ENCODE measurements at places on chromosomes 2 and 18.
A peak's percentile ranks its signal among the peaks of the same experiment; 100 is the strongest.

DNA sequence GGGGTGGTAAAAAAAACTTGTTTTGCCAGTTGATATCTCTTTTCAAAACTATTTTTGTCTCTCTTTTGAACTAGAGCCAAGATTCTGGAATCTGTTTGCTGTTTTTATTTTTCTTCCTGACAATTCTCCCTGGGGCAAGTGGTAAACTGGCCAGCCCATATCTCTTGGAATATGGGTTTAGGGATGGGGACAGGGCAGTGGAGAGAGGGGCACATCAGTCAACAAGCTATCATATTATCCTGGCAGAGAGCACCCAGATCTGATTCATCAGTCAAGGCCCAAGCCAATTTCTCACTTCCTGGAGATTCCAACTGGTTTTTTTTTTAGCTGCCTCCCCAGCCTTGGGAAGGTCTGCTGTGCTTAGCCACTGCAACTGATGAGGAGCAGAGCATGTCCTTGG lies 52.3 kb downstream of the ARHGAP28 start:
- no peak for DNase-seq

DNA sequence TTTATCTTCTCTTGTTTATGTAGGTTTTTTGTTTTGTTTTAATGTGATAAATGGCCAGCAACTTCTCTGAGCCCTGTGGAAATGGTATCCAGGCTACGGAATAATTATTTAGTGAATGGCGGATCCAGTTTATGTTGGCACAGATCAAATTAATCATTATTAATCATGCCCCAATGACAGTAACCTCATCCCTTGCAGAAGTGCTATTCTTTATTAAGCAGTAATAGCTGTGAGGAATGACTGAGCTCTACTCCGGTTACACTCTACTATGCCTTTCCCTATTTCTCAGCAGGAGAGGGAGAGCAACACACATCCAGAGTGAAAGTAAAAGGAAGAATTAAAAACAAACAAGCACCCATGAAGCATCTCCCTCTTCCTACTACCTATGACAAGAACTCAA lies 84.8 kb downstream of the SETBP1 start:
- DNase-seq, result no peak

GRCh38 chr18:8005870-8006569 lies 438.9 kb downstream of the PTPRM start:
- DNase-seq, result no peak

DNA sequence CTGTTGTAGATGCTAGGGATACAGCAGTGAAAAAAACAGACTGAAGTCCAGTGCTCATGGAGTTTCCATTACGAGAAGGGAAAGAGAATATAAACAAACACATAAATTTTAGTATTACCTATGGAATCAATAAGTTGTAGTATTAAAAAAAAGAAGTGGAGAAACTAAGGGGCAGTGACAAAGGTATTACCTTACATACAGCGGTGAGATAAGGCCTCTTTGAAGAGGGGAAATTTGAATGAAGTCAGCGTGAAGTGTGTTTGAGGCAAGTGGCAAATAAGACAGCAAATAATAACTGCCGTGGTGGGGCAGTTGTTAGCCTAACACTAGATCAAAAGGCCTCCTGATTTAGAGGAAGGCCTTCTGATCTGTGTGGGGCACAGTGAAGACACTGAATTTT lies 57.9 kb downstream of the TLK1 start:
- no peak for DNase-seq

DNA sequence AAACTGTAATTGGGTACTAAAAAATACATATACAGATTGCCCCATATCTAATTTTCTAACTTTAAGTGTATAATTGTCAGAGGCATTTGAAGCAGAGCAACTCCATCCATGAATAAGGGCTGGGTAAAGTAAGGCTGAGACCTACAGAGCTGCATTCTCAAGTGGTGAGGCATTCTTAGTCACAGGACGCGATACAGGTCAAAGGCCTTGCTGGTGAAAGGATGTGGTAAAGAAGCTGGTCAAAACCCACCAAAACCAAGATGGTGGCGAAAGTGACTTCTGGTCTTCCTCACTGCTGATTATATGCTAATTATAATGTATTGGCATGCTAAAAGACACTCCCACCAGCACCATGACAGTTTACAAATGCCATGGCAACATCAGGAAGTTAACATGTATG lies 50.0 kb downstream of the SLC8A1 start:
- DNase-seq, result no peak

GRCh38 chr18:62827397-62827796 lies 112.1 kb downstream of the PHLPP1 start:
- no peak for DNase-seq

DNA sequence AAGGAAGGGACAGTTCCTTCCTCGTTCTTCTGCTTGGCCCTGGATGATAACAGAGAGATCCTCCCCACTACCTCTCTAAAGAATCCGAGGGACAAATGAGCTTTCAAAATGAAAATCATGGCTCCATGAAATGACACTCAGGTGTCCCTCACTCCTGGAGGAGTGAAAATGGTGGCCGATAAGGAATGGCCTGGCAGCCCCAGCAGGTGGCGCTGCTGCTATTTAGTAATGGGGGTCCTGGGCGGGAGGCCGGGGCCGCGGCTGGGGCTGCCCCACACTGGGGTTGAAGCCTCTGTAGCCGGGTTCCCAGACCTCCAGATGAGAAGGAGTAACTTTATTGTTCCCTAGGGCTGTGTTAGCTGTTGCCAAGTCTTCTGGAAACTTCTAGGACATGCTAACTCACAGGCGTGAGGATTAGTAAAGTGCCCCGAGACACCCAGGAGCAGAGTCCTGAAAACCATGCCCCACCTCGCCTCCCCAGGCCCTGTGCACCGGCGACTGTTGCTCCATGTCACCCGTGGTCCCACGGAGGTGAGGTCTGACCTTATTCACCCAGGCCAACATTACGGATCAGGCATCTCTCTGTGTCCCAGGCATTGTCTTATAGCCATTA lies 138.0 kb downstream of the CTIF start:
- peak; percentile 24 for DNase-seq

DNA sequence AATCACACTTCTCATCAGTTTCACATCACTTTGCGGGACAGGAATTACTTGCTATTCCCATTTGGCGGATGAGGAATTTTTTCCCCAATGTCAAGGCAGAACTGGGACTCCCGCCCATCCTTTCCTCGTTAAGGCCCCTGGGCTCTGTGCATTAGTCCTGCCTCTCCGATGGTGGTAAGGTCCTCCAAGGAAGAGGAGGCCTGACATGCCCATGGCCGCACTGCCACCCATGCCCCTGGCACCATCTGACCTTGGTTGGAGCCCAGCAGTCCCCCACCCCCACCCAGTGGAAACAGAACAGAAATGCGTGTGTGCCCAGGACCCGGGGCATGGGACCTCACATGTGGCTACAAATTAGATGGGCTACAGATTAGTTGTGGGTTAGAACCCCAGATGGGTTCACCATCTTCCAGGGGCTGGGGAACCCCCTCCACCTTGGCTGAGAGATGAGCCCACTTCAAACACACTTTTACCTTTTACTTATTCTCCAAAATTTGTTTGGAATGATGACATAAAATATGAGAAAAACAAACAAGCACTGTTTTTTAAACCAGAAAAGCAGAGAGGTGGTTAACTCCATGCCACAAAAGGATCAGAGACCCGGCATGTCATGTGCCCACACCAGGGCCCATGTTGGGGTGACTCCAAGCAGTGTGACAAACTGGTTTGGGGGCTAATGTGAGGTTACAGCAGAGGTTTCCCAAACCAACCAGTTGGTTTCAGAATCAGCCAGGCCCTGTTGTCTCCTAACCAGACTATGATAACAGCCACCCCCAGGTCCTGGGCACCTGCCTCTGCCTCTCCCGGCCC lies 11.0 kb upstream of the DUSP2 start:
- DNase-seq, result peak; percentile 30

GRCh38 chr2:174901075-174901474 lies 104.1 kb downstream of the CHN1 start:
- no peak for DNase-seq

DNA sequence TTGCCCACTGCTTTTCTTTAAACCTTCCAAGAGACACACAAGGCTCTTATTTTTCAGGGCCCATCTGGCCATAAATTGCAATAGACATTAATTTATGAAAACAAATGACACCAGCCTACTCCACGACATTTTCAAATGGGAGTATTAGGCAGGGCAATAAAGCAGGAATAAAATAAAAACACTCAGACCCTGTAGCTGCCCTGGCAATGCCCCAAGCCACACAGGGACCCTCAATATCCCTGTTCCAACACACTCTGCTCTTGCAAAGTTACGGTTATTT lies 550.8 kb upstream of the TNP1 start:
- no peak for DNase-seq

- DNase-seq, result no peak
Observed at GRCh38 chr2:207258263-207258991, 92.7 kb upstream of the KLF7 start.

DNA sequence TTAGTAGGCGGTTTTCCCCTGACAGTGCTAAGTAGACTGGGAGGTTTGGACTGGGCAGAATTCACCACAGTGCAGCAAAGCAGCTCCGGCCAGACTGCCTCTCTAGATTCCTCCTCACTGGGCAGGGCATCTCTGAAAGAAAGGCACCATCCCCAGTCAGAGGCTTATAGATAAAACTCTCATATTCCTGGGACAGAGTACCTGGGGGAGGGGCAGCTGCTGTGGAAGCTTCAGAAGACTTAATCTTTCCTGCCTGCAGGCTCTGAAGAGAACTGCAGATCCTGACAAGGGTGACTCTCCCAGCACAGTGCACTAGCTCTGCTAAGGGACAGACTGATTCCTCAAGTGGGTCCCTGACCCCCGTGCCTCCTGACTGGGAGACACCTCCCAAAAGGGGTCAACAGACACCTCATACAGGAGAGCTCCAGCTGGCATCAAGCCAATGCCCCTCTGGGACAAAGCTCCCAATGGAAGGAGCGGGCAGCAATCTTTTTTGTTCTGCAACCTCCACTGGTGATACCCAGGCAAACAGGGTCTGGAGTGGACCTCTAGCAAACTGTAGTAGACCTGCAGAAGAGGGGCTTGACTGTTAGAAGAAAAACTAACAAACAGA lies 266.8 kb upstream of the CRIM1 start:
- DNase-seq, result no peak

DNA sequence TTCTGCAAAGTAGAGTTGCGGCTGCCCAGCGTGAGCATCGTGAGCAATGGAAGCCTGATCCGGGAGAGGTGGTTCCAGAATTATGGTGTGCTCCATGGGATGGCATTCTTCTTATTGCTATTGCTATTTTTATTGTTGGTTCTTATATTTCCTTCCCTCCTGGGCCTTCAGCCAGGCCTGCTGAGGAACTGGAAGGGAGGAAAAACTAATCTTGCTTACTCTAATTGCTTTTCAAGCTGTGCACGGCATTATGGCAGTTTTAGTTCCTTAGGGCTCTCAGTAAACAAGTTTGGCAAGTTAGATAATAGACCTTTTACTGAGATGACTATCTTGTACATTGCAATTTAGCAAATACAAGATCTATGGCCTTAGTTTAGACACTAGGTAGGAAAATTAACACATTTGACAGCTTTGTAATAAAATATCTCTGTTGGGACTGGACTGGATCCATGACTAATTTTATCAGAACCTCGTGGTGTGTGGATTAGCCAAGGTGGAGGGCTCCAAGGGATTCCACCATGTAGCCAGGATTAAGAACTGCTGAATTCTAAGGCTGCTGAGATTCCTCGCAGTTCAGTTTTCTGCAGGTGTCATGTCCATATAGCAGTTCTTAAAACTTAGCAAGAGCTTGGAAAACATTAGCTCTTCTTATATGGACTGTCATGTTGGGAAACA lies 6.0 kb downstream of the RSAD2 start:
- DNase-seq, result no peak

GRCh38 chr2:18545384-18545783 lies 15.1 kb downstream of the RDH14 start:
- DNase-seq, result no peak

GRCh38 chr2:161273038-161273760 lies 35.0 kb upstream of the PSMD14 start:
- no peak for DNase-seq

DNA sequence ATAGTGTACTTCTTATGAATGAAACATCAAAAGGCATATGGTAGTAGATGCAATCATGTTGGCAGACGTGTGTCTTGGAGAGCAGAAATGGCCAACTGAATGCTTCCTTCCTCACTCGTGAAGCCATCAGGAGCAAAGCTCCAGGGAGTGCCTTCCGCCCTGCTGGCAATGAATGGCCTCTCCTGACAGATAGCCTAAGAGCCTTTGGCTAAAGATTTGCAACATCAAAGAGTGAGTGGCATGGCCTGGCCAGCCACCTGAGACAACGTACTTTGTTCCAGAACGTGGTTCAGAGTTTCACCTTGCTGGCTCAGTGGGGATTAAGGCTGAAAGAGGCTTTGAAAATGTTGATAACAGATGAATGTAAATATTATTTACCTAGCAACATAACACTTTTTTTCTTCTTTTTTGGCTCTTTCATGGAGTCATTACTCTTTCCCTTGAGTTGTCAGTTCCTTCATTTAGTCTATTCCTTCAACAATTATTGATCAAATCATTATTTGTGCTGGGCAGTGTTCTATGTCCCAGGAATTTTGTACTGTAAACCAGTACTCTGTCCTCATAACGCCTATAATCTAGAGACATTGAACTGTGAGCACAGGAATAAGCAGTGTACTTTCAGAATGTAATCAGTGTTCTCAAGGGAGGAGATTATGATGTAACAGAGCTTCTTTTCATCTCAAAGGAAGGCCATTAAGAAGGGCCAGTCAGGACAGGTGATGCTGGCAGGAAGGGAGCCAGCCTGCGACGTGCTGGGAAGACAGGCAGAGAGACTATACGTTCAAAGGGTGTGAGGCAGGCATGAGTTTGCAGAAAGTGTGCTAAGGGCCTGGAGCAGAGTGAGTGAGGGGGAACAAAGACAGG lies 59.4 kb upstream of the SH3RF3 start:
- no peak for DNase-seq

- no peak for DNase-seq
Observed at GRCh38 chr18:24611075-24611474, 150.6 kb downstream of the HRH4 start.

DNA sequence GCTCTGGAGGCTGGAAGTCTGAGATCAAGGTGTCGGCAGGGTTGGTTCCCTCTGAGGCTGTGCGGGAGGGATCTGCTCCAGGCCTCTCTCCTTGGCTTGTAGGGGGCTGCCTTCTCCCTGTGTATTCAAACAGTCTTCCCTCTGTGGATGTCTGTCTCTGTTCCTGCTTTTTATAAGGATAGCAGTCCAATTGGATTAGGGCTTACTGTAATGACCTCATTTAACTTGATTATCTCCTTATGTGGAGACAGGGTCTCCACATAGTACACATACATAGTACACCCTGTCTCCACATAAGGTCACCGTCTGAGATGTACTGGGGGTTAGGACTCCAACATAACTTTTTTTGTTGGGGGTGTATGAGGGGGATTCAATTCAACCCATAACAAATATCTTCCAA lies 30.5 kb downstream of the TCF7L1 start:
- DNase-seq, result no peak

DNA sequence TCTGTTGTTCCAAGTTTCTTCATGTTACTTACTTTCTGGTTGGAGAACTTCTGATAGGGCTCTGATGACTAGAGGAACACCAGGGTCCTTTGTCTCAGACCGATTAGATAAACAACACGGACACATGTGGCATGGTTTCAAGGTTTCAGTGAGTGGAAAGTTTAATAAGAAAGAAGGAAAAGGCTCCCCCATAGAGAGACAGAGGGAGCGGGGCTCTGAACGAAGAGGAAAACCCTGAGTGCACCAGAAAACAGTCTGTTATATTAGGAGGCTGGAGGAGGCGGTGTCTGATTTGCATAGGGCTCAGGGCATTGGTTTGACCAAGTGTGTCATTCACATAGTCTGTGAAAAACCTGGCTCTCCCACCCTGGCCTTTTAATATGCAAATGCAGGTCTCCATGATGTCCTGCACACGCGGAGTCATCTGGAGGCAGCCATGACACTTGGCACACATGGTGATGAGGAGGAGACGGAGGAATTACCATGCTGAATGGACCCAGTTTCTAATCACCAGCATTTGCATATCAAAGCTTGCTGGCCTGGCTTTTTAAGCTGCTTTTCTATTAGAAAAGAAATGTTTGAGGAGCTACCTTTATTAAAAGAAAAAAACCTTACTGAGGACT lies 94.2 kb downstream of the PTPN4 start:
- DNase-seq, result no peak

Measured in stimulated activated CD8-positive, alpha-beta memory T cell treated with anti-CD3 and anti-CD28 coated beads, Interleukin-12 subunit alpha, Interleukin-12 subunit beta, amount 100 ng/mL, for 4 hours (primary cell).